ENCODE measurements at places on chromosomes 12 and 14. TPM values are rescaled to one million over a fixed set of nuclear protein-coding genes. Genes with fewer than 3 reads are reported as not detected.

- no peak for DNase-seq
Measured at GRCh38 chr12:78914859-78915331, 50.3 kb downstream of the SYT1 start.

- no peak for DNase-seq
Measured at GRCh38 chr12:113582521-113583218, 111.0 kb upstream of the LHX5 start.

DNA sequence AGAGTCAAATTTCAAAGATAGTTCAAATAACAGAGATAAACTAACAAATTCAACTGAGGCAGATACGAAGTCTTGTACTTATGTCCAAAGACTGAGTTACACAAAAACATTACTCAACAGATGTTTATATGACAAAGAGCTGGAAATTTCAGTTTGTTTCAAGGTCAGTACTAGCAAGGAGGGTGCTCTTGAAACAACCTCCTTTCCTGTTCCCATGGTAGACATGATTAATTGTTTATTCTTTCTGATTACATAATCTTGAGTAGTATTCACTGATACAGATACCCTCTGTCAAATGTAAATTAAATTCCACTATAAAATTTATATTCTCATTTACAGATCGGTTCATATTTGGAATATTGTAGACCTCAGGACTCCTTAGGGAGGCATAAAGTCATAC lies 23.4 kb downstream of the TSPAN8 start:
- no peak for DNase-seq

- no peak for DNase-seq
Measured at GRCh38 chr12:131597333-131597732, 113.6 kb upstream of the SFSWAP start.

GRCh38 chr14:29232153-29232552 lies 465.6 kb downstream of the FOXG1 start:
- no peak for DNase-seq

GRCh38 chr12:32440120-32440865 lies 40.9 kb downstream of the FGD4 start:
- DNase-seq, result no peak

GRCh38 chr12:113059071-113059595 lies 2.6 kb downstream of the DTX1 start:
- no peak for DNase-seq

DNA sequence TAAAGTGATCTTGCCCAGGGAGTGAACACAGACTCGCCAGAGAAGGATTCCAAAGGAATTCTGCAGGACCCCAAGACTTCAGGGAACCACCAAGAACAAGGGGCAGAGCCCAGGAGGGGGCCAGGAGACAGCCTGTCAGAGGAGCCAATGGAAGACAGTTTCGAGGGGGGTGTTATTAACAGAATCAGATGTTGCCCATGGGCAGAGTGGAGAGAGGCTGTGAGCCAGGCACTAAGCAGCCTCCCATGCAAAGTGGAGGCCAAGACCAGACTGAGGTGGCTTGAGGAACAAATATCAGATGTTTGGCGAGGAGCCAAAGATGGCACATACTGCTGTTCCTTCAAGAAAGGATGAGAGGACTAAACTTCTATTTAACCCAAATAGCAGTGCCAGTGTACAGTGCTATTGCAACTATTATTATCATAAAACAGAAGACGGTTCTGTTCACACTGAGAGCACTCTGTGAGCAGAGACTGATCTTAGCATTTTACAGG lies 12.6 kb downstream of the APPL2 start:
- no peak for DNase-seq

- no peak for DNase-seq
Measured at GRCh38 chr14:69683971-69684370, 72.6 kb downstream of the SUSD6 start.

GRCh38 chr12:64671681-64672080 lies 61.4 kb downstream of the RASSF3 start:
- DNase-seq, result no peak

- DNase-seq, result no peak
Measured at GRCh38 chr12:93790472-93791152, 113.4 kb downstream of the CRADD start.

- DNase-seq, result no peak
Measured at GRCh38 chr12:34295366-34296142, 273.3 kb downstream of the ALG10 start.

GRCh38 chr12:116138364-116138763 lies 139.1 kb downstream of the MED13L start:
- DNase-seq, result no peak

DNA sequence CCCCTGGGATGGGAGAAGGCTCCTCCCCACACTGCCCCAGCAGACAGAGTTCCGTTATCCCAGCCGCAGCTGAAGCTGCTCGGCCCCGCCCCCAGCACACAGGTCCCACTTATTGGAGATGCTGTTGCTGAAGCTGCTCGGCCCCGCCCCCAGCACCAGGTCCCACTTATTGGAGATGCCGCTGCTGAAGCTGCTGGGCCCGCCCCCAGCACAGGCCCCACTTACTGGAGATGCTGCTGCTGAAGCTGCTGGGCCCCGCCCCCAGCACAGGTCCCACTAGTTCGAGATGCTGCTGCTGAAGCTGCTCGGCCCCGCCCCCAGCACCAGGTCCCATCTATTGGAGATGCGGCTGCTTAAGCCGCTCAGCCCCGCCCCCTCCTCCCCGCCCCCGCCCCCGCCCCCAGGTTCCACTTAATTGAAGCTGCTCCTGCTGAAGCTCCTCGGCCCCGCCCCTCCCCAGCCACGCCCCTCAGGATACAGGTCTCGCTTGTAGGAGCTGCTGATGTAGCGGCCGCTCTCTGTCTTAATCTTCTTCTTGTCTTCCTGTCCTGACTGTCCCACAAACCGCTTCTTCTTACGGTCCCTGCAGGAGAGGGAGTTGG lies 12.0 kb downstream of the CFAP73 start:
- DNase-seq, result peak; percentile 58

- DNase-seq, result no peak
Measured at GRCh38 chr12:98869886-98870503, 224.9 kb downstream of the APAF1 start.

DNA sequence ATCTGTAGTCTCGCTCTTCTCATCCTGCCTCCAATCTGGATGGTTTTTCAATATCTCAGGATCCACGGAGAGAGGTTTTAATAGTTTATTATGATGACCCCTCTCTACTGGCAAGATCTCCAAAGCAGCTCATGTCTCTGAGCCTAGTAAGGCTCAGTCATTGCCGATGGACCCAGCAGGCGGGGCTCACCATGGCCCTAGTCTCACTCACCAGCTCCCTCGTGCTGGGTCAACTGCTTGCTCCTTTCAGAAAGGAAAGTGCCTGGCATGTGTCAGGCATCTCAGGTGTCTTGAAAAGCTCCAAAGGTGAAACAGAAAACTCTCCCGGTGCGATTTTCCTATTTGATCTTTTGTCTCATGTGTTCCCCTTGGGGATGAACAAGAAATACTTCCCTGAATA lies 179.0 kb downstream of the CALM1 start:
- no peak for DNase-seq

DNA sequence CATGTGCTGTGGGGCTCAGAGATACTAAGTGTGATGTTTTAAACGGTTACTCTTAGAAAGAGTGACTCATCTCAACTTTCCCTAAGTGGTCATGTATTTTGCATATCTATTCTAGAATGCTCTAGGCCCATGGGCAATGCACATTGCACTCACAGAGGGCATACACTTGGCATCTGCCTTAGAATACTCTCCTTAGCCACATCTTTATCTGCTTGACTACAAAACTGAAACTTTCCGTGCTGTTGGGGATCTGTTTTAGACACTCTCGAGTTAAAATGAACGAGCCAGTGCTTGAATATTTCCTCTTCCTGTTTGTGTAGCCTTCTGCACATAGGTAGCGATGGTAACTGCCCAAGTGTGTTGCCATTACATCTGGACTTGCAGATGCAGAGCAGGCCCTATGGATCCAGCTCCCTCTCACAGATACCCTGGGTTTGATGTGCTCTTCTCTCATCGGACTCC lies 180.5 kb downstream of the CAND1 start:
- no peak for DNase-seq

DNA sequence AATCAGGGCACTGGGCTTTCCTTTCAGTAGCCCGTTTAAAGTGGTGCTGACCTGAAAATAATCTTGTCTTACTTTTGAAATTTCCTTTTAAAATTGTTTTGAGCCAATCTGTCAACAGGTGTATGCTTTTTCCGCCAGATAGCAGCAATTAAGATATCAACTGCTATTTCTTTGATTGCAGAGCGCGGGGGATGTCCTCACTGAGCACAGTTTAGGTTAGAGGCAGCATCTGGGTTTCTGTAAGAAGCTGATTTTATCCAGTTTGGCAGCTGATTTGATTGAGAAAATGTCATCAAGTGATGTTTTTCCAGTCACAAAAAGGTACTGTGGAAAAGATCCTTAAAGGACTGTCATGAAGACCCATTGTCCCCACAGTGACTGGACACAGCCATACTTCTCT lies 371.8 kb downstream of the ADAMTS20 start:
- no peak for DNase-seq

DNA sequence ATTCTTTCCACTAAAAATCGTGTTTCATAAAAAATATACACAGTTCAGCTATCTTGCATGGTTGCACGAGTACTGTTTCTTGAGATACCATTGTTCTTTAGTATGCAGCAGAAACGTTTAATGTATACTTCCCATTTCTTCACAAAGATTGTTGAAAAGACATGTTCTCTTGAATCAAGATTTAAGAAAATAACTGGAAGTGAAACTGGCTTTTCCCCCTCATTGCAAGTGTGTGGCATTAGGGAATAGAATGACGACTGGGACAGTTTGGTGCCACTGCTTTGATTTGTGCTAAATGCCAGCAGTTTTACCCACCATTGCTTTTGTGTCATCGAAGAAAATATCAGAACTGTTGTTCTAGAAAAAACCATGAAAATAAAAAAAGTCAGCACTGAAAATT lies 20.3 kb upstream of the DHRS2 start:
- DNase-seq, result no peak

DNA sequence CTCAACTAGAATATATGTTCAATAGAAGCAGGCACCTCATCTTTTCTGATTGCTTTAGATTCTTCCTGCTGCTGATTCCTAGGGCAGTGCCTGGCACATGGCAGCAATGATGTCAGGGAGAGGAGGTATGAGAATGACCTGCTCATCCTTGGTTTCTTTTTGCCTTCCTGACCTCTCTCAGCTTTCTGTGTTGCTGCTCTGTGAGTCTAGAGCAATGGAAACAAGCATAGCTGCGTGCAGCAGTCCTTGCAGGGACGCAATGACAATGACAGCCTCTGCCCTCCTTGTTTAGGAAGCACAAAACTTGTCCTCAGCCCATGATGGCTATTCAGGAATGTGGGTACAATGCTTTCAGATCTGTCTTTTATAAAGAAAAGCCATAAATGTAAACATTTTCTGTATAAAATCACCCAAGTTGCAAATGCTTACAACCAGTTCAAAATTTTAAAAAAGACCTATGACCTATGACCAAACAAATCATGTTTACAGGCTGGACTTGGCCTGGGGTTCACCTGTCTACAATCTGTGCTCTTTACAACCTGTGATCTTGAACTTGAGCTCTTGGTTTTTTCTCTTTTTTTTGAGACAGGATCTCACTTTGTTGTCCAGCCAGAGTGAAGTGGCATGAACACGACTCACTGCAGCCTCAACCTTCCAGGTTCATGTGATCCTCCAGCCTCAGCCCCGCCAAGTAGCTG lies 549.4 kb upstream of the ATP2B1 start:
- DNase-seq, result no peak

- no peak for DNase-seq
Measured at GRCh38 chr12:48998497-48999353, 450 bp downstream of the DDN start.

Gene TMEM260
- total RNA-seq, result 17.0 TPM

Gene ETNK1
- total RNA-seq, result 68.9 TPM

Gene CLEC4C
- total RNA-seq, result not detected

Gene SLC5A8
- total RNA-seq, result not detected

Gene SIX6
- not detected for total RNA-seq

Gene FLRT2
- total RNA-seq, result 7.8 TPM

Gene RNASE3
- total RNA-seq, result not detected

Gene ACRBP
- 19.3 TPM for total RNA-seq

Gene C12orf60
- total RNA-seq, result 1.8 TPM
